ENCODE measurements at places on chromosomes 7 and 10.
A peak's percentile ranks its signal among the peaks of the same experiment; 100 is the strongest.

- no peak for DNase-seq
Observed at GRCh38 chr10:97173036-97173435, 12.7 kb downstream of the SLIT1 start.

DNA sequence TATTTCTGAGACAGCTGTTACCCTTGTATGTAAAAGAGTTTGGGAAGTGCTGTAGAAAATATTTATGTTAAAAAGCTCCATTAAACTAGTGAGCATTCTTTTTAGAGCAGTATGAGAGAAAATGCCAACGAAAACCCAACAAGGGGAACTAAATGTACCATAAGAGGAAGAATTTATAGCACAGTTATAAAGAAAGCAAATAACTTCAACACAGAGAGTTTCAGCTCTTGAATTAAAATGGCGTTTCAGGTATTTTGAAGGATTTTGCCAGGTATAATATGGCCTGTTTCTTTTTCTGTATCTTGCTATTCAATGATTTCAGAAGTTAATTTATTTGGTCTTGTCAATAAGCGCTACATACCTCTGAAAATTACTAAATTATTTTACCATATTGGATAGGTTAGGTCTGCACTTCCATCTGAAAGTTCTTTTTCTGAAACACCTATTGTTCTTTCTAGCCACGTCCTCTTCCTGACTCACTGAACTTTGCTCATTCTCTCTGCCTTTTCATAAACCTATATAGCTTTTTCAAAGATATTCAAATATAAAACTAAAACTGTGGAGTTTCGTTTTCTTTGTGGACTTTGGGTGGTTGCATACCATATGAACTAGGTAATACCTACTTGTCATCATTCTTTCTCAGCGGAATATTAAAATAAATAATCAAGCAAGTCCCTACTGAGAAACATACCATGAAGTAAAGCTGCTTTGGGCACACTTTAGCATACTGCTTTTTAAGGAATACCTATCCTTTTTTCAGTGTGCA, 136.1 kb downstream of the SEMA3A start:
- DNase-seq: no peak

DNA sequence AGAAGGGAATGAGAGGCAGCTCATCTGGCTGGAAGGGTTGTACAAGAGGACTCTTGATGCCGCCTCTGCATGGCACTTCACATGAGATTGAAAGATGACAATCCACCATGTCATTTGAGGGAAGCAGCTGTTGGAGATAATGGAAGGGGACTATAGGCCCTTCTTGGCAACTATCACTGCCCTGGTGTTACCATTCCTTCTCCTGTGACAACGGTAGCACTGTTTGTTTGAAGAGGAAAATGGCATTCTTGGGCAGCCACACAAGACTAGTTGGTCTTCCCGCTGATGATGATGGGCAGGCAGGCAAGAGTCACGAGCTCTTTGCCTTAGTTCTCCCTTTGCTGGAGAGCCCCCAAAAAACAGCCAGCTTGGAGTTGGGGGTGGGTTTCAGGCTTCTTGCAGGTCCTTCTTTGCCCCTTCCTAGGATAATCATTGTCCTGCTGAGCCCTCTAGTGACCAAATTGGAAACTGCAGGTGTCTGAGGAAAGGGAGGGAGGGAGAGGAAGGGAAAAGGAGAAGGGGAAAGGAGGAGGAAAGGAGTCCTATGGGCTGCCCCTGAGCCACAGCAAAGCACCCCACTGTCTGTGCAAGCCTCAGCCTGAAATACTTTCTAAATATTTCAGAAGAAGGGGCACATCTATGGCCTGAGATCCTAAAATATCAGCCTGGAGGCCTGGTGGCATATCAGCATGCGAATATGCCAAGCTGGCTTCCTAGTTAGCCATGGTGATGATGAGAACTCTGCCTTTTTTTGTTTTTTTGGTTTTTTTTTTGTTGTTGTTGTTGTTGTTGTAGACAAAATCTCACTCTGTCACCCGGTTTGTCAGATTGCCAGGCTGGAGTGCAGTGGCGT, 165.6 kb upstream of the KMT2E start:
- peak; percentile 49 for DNase-seq

DNA sequence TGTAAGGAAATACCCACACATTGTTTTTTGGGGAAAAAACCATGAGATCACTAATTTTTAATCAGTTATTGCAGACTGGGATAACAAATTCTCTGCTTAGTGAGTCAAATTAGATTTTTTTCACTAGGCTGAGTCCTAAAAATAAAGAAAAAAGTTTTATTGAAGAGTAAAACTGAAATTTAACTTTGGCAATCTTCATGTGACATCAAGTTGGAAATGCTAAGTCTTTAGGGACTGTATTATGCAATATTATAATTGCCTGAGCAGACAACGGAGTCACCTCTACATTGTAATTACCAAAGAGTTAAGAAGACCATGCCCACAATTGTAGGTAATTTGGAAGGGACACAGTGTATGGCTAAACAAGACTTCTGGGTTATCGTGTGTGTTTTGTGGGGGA, 2.2 kb upstream of the CLEC5A start:
- DNase-seq: no peak

DNA sequence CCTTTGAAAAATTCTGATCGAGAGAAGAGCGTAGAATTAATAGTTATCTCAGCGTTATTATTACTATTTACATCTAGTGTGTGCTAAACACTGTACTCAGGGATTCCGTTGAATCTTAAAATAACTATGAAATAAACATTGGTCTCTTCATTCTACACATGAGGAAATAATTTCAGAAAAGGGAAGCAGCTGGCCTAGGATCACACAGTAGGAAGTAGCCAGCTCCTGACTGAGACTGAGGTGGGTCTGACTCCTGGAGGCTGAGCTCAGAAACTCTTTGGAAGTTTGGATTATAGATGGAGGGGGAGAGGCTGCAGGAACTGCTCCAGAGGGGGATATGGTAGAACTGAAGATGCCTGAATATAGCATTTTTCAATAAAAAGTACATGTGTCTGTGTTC, 183.9 kb upstream of the WDR11 start:
- DNase-seq: no peak

DNA sequence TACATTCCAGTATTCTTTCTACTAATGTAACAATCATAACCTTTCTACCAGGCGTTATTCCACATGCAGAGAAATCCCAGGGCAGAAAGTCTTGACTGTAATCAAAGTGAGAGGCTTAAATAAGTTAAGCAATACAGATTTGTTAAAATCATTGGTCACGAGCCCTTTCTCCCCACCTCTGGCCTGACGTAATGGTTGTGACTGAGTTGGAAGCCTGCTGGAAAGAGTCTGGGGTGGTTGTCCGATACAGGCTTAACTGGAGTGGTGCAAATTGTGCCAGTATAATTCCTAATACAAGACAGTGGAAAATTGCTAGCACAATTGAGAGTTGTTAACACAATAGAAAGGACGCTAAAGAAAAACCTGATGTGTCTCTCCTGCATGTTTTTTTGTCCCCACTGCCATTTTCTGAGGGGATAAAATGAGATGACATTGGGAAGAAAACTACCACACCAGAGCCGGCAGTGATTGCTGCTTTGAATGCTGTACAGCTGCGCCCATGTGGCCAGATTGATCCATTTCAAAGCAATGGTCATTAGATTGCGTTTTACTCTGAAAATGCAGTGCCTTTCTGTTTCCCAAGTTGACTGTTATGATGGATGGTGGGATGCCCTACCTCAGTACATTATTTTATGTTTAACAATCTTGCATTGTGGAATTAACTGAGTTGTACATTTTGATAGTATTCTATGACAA, 190.8 kb downstream of the POU6F2 start:
- no peak for DNase-seq

DNA sequence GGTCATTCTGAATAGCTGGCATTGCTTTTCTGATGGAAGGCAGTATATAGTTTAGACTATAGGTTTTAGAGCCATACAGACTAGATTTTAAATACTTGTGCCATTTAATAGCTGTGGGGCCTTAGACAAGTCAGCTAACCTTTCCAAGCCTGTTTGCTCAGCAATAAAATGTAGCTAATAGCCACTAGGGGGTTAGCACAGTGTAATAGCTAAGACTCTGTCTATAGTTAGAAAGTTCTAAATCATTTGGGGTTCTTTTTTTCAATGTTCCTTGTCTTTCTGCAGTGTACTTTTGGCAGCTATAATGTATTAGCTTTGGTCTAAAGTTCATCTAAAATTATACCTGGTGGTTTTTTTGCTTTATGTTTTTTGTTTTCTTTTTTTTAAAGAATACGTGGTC, 7.5 kb upstream of the KIFBP start:
- DNase-seq: no peak

GRCh38 chr7:90994121-90994520, 270.1 kb upstream of the FZD1 start:
- no peak for DNase-seq

GRCh38 chr10:95482501-95483233, 78.5 kb downstream of the SORBS1 start:
- no peak for DNase-seq

DNA sequence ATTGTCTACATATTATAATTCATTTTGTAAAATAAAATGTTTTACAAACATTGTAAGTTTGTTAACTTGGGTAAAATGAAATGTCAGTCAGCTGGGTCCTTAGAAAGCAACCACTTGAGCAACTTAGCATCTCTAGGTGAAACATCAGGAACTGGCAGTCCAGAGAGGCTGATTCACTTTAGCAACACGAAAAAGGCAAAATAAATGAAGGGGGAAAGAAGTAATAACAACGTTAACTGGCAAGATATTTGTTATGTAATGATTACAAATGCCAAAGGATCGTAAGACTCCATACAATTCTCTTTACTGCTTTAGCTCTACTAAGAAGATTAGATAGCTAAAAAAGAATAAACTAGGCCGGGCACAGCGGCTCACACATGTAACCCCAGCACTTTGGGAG, 5.0 kb downstream of the PDZD8 start:
- no peak for DNase-seq

DNA sequence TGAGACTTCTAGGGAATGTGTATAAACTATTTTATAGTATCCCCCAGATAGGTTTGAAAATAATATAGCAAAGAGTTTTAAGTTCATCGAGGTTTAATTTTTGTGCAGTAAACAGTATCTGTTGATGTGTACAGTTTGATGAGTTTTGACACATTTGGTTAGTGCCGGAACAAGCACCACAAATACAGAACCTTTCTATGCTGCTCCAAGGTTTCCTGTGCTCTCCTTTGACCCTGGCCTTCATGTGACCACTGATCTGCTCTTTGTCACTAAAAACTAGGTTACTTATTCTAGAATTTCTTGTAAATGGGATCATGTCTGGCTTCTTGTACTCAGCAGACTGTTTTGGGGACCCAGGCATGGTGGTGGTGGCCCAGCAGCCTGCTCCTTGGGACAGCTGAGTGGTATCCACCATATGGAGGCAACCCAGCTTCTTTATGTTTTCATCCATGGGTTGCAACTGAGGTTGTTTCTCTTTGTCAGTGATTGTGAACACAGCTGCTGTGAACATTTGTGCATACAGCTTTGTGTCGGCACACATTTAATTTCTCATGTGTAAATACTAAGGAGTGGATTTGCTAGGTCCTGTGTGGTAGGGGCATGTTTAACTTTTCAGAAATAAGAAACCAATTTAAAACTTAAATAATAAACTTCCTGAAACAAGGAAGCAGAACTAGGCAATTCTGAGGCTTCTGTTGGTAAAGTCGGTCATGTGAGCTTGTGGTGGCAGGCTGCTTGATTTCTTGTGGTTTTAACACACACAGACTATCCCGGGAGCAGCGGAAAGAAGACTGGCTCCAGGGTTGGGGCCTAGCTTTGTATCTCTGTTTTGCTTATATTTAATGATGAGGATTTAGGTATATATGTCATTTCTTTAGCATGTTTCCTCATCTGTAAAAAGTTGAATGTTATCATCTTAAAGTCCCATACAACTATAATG, 219.4 kb downstream of the ABCA13 start:
- DNase-seq: no peak

GRCh38 chr10:75505840-75506506, 74.5 kb downstream of the LRMDA start:
- no peak for DNase-seq

DNA sequence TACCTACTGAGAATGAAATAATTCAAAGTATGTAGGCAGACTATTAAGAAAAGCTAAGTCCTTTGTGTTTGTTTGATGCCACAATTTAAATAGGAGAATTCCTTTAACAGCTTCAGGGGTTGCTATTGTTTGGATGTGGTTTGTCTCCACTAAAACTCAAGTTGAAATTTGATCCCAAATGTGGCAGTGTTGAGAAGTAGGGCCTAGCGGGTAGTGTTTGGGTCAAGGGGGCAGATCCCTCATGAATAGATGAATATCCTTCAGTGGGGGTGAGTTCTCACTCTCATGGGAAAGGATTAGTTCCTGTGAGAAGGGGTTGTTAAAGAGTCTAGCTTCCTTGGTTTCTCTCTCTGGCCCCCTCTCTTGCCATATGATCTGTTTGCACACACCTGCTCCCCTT, 97.0 kb downstream of the HGF start:
- DNase-seq: no peak

DNA sequence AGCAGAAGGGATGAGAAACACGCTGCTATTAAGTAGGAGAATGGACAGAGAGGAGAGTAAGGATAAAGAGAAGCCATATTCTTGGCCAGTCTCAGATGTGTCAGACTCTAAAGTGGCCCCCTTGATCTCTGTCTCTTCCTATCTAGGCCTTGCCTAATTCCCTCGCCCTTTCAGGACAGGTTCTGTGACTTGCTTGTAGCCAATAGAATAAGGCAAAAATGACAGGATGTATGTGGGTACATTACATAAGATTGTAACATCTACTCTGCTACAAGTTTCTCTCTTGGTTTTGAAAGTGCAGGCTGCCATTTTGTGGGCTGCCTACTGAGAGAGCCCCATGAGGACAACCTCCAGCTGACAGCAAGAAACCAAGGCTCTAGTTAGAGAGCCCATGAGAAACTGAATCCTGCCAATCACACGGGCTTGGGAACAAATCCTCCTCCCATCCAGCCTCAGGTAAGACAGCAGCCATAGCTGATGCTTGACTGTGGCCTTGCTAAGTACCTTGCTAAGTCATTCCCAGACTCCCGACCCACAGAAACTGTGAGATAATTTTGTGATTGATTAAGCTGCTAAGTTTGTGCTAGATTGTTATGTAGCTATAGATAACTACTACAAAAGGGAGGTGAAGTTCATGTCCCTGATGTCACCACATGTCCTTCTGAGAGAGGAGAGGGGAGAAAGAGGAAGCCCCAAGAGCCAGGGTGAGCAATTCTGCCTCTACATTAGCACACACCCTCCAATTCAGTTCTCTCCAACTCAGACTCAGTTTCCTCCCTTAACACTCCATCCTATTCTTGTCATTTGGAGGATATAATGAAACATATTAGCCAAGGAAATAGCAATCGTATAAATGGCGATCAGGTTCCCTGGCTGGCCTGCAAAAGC, 185.5 kb downstream of the SGMS1 start:
- no peak for DNase-seq

DNA sequence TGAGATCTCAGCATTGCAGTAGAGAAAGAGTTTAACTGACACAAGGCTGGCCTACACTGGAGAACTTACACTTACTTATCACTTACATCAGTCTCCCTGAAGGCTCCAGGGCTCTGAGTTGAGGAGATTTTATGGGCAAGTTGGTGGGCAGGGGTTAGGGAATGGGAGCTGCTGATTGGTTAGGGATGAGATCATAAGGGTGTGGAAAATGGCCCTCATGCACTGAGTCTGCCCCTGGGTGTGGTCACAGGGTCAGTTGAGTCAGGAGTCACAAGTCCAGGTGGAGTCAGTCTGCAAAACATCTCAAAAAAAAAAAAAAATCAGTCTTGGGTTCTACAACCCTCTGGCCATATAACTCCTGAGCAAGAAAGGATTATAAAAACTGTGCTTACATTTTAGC, 60.5 kb downstream of the PPP1R17 start:
- DNase-seq: no peak

All from T-helper 9 cell (primary cell).